Naive thymus-derived CD8-positive, alpha-beta T cell (primary cell): ENCODE measurements at places on chromosomes 7 and 10. TPM values are rescaled to one million over a fixed set of nuclear protein-coding genes. Genes with fewer than 3 reads are reported as not detected.

DNA sequence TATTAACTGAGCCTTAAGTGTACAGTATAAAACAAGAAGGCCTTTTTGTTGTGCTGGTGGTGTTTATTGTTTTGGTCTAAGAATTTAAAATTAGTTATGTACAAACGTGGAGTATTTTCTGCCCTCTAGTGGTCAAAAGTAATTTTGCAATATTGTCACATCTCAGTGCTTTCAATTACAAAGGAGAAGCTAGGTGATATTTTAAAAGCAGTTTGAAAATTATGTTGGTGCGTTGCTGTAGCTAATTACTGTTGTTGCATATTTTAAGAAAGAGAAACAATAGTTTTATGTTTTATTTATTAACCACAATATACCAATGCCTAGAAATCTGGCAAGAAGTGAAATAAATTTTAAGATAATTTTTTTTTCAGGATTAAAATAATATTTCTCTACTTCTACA lies 11.4 kb downstream of the NPVF start:
- H3K4me1 ChIP-seq = no peaks in the 10 kb centered on the region
- peaks cover 13% of the 10 kb centered on the region for H3K27me3 ChIP-seq
- no peak overlapping the region for H3K27ac ChIP-seq

GRCh38 chr7:22572937-22573336 lies 72.9 kb upstream of the STEAP1B start:
- no peak overlapping the region for H3K4me3 ChIP-seq
- no peaks in the 10 kb centered on the region for H3K36me3 ChIP-seq
- no peak overlapping the region for H3K27ac ChIP-seq
- DNase-seq = no peak
- H3K27me3 ChIP-seq = peaks cover 31% of the 10 kb centered on the region

- no peak for DNase-seq
- no peaks in the 10 kb centered on the region for H3K4me1 ChIP-seq
- no peaks in the 10 kb centered on the region for H3K36me3 ChIP-seq
- H3K27me3 ChIP-seq = peaks cover 5% of the 10 kb centered on the region
- no peak overlapping the region for H3K27ac ChIP-seq
- no peak overlapping the region for H3K4me3 ChIP-seq
Measured at GRCh38 chr7:34354899-34355298, 303.1 kb upstream of the NPSR1 start.

GRCh38 chr10:5500910-5501309 lies 1.5 kb upstream of the CALML5 start:
- peaks cover 4% of the 10 kb centered on the region for H3K27me3 ChIP-seq
- no peak overlapping the region for H3K4me3 ChIP-seq
- no peaks in the 10 kb centered on the region for H3K36me3 ChIP-seq
- H3K27ac ChIP-seq = peak overlapping the region; percentile 2
- DNase-seq = no peak

- DNase-seq = no peak
- H3K27me3 ChIP-seq = no peaks in the 10 kb centered on the region
- H3K4me3 ChIP-seq = no peak overlapping the region
- H3K4me1 ChIP-seq = no peaks in the 10 kb centered on the region
- no peaks in the 10 kb centered on the region for H3K36me3 ChIP-seq
Measured at GRCh38 chr7:120169996-120170783, 102.8 kb upstream of the KCND2 start.

DNA sequence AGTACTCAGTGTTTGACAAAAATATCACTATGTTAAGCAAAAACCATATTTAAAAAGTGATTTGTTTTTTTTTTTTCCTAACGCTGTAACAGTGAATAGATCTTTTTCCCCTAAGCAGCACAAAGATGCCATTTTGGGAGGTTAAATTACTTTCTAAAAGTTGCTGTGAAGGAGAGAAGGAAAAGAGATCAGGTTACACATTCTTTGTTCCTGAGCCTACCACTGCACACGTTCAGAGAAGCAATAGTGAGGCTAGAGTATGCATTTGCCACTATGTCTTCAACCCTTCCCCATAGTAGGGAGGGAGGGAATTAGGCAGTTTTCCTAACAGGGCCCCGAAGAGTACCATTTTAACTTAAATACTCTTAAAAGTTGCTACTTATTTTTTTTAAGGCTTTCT lies 38.9 kb downstream of the BMPR1A start:
- H3K4me1 ChIP-seq = peaks cover 5% of the 10 kb centered on the region
- H3K27ac ChIP-seq = no peak overlapping the region
- H3K36me3 ChIP-seq = no peaks in the 10 kb centered on the region
- DNase-seq = no peak
- H3K27me3 ChIP-seq = no peaks in the 10 kb centered on the region
- H3K4me3 ChIP-seq = no peak overlapping the region

Gene RSPH10B
- total RNA-seq = not detected

Gene SVOPL
- total RNA-seq = not detected
